ENCODE measurements at places on chromosomes 5 and 9. TPM values are rescaled to one million over a fixed set of nuclear protein-coding genes. Genes with fewer than 3 reads are reported as not detected.

GRCh38 chr5:169450464-169450863, 133.1 kb upstream of the SPDL1 start:
- H3K4me3 ChIP-seq: no peak overlapping the region
- DNase-seq: no peak
- no peaks in the 10 kb centered on the region for H3K4me1 ChIP-seq
- no peak overlapping the region for H3K27ac ChIP-seq
- H3K27me3 ChIP-seq: no peaks in the 10 kb centered on the region

- H3K4me3 ChIP-seq: no peak overlapping the region
- H3K4me1 ChIP-seq: no peaks in the 10 kb centered on the region
- no peaks in the 10 kb centered on the region for H3K36me3 ChIP-seq
- no peaks in the 10 kb centered on the region for H3K27me3 ChIP-seq
Observed at GRCh38 chr9:90868555-90868954, 66.9 kb downstream of the SYK start.

- no peaks in the 10 kb centered on the region for H3K4me1 ChIP-seq
- H3K4me3 ChIP-seq: no peak overlapping the region
- no peak overlapping the region for H3K27ac ChIP-seq
- H3K27me3 ChIP-seq: no peaks in the 10 kb centered on the region
- DNase-seq: no peak
Observed at GRCh38 chr5:68739752-68740151, 354.1 kb upstream of the SLC30A5 start.

DNA sequence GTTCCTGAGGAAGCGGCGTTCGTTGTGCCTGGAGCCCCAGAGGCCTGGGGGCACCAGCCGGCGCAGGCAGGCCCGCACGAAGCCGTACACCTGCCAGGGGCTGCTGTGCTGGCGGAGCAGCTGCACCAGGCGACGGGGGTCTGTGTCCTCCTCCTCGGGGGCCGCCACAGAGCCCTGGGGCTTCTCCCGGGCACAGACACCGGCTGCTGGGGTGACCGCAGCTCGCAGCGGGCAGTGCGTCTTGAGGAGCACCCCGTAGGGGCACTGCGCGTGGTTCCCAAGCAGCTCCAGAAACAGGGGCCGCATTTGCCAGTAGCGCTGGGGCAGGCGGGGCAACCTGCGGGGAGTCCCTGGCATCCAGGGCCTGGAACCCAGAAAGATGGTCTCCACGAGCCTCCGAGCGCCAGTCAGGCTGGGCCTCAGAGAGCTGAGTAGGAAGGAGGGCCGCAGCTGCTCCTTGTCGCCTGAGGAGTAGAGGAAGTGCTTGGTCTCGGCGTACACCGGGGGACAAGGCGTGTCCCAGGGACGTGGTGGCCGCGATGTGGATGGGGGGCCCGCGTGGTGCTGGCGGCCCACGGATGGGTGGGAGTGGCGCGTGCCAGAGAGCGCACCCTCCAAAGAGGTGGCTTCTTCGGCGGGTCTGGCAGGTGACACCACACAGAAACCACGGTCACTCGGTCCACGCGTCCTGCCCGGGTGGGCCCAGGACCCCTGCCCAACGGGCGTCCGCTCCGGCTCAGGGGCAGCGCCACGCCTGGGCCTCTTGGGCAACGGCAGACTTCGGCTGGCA, 1.3 kb downstream of the TERT start:
- DNase-seq: no peak
- no peaks in the 10 kb centered on the region for H3K36me3 ChIP-seq
- no peaks in the 10 kb centered on the region for H3K27me3 ChIP-seq
- no peak overlapping the region for H3K27ac ChIP-seq
- no peak overlapping the region for H3K4me3 ChIP-seq

GRCh38 chr9:1320607-1321195, 270.5 kb downstream of the DMRT2 start:
- no peak for DNase-seq
- H3K4me1 ChIP-seq: no peaks in the 10 kb centered on the region
- no peak overlapping the region for H3K4me3 ChIP-seq
- no peaks in the 10 kb centered on the region for H3K27me3 ChIP-seq
- H3K27ac ChIP-seq: no peak overlapping the region
- H3K36me3 ChIP-seq: no peaks in the 10 kb centered on the region

DNA sequence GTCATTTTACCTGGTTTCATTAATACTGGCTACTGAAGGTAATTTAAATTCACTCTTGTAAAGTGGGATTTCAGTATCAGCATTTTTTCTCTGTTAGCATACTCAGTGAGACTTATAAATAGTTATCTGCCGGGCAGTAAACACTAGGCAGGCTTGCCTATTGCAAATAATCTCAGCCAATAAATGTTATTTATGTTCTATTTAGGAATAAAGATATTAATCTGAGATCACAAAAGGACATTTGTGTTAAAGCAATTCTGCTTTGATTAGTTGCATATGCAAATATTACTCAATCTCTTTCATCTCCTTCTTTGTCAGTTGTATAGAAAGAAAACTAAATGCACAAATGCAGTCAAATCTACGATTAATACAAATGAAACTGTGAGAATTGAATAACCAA, 827.8 kb downstream of the TLE4 start:
- DNase-seq: no peak
- H3K27me3 ChIP-seq: no peaks in the 10 kb centered on the region
- no peaks in the 10 kb centered on the region for H3K4me1 ChIP-seq
- no peaks in the 10 kb centered on the region for H3K36me3 ChIP-seq
- no peak overlapping the region for H3K4me3 ChIP-seq

GRCh38 chr9:112867275-112867991, 23.2 kb downstream of the SLC46A2 start:
- H3K27me3 ChIP-seq: no peaks in the 10 kb centered on the region
- no peak overlapping the region for H3K27ac ChIP-seq
- peaks cover 12% of the 10 kb centered on the region for H3K36me3 ChIP-seq
- DNase-seq: no peak

SLC1A3 gene
- 31.8 TPM for total RNA-seq

MAP3K1 gene
- total RNA-seq: 8.9 TPM

DNA sequence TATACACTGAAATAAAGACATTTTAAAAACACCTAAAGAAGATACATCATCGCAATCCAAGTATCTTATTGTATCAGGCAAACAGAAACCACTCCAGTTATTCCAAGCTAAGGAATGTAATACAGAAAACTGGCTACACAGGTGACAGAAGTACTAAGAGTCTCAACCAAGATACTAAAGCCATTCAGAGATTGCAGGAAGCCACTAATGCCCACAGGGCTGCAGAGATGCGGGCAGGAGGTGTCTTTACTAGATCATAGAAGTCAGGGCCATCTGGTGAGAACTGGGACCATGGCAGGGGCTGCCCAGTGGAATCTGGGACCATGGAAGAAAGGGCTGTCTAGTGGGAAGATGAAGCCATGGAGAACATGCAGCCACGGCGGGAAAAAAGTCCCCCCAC, 365.6 kb downstream of the NDUFS4 start:
- DNase-seq: no peak
- no peaks in the 10 kb centered on the region for H3K36me3 ChIP-seq

DNA sequence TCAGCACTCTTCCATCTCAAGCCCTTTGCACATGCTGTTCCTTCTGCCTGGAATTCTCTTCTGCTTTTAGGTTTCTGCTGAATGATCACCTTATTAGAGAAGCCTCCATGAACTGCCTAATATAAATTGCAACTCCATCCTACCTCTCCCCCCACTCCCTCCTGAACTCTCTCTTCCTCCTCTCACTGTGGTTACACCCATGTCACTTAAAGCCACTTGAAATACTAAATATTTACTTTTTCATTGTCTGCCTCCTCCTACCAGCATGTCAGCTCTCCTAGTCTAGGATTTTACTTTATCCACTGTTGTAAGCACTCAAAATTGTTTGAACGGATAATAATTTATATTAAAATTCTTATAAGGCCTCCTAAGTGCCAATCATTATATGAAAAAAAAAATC, 43.8 kb downstream of the ACTL7B start:
- no peaks in the 10 kb centered on the region for H3K27me3 ChIP-seq
- H3K4me1 ChIP-seq: no peaks in the 10 kb centered on the region
- no peak overlapping the region for H3K27ac ChIP-seq
- H3K36me3 ChIP-seq: no peaks in the 10 kb centered on the region

TSLP gene
- total RNA-seq: 1.8 TPM

NEK6 gene
- total RNA-seq: 9.2 TPM

DNA sequence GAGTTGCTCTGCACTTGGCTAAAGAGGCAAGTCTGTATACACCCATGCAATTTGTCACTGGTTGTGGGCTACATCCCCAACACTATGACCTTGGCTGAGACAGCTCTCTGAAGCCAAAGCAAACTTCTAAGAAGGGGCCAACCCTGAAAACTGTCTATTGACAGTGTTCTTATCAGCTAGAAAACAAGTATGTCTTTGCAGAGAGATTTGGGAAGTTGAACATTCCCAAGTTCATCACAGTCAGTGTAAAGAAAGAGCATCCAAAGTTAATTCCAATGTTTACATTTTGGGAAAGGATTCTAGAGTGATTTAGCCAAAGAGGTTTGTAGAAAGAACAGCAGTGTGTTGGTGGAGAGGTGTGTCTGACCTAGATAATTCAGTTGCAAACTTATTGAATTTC, 711.1 kb upstream of the CHD1 start:
- DNase-seq: no peak
- no peak overlapping the region for H3K27ac ChIP-seq
- no peak overlapping the region for H3K4me3 ChIP-seq
- H3K27me3 ChIP-seq: no peaks in the 10 kb centered on the region
- no peaks in the 10 kb centered on the region for H3K4me1 ChIP-seq
- H3K36me3 ChIP-seq: no peaks in the 10 kb centered on the region

DNA sequence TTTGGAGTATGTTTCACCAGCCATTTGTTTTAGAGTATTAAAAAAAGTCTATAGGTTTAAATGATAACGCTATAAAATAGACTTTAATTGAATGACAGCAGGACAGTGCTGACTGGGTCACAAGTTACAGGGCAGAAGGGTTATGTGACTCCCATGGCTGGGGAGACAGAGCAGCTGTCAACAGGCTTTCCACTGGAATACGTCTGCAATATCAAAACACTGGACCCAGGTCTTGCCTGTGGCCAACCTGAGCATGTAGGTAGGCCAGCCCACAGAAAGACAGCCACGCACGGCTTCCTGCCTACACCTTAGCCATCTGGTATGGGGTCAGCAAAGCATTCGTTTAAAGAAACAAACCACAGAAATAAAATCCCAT, 80.7 kb downstream of the OTULIN start:
- H3K27ac ChIP-seq: peak overlapping the region; percentile 59
- H3K4me1 ChIP-seq: no peaks in the 10 kb centered on the region
- no peak for DNase-seq
- no peaks in the 10 kb centered on the region for H3K27me3 ChIP-seq
- no peak overlapping the region for H3K4me3 ChIP-seq

GFI1B gene
- not detected for total RNA-seq

GRCh38 chr9:129414993-129415941, 205.6 kb downstream of the C9orf50 start:
- no peaks in the 10 kb centered on the region for H3K36me3 ChIP-seq
- no peaks in the 10 kb centered on the region for H3K4me1 ChIP-seq

BTNL3 gene
- total RNA-seq: not detected

GRCh38 chr5:27639005-27639612, 600.7 kb upstream of the CDH9 start:
- no peak overlapping the region for H3K4me3 ChIP-seq
- no peaks in the 10 kb centered on the region for H3K27me3 ChIP-seq
- no peak overlapping the region for H3K27ac ChIP-seq
- no peak for DNase-seq
- no peaks in the 10 kb centered on the region for H3K36me3 ChIP-seq
- H3K4me1 ChIP-seq: no peaks in the 10 kb centered on the region

ANXA6 gene
- 165 TPM for total RNA-seq

DNA sequence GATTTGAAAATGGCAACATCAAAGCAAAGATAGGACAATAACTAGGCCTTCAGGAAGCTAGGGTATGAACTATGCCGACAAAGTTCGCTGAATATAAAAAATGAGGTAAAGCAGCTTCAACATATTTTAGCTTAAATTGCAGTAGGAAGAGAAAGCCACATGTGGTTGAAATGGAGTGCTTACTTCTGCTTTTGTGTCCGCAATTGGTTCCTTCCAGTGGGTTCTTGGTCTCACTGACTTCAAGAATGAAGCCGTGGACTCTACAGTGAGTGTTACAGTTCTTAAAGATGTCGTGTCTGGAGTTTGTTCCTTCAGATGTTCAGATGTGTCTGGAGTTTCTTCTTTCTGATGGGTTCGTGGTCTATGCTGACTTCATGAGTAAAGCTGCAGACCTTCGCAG, 95.2 kb downstream of the APTX start:
- no peak for DNase-seq
- H3K36me3 ChIP-seq: no peaks in the 10 kb centered on the region
- H3K27me3 ChIP-seq: no peaks in the 10 kb centered on the region
- H3K27ac ChIP-seq: no peak overlapping the region
- no peaks in the 10 kb centered on the region for H3K4me1 ChIP-seq

DNA sequence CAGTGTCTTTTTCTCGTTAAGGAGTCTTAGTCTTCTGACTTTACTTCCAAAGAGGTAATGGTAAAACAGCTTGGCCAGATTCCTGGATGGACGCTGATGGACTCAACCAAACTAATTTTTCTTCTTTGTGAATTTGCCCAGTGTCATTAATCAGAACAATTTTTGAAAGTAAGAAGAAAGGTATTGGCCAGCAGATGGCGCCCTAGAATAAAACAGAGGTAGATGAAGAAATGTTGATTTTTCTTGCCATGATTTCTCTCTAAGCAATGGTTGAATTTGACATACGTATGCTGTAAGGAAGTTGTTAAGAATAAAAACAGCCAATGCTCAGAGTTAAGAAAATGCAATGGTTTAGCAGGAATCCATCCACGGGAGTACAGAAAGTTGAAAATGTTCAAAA, 500.0 kb downstream of the DIRAS2 start:
- DNase-seq: no peak
- H3K27ac ChIP-seq: no peak overlapping the region
- H3K4me3 ChIP-seq: no peak overlapping the region
- no peaks in the 10 kb centered on the region for H3K36me3 ChIP-seq

RGMB gene
- total RNA-seq: 18.2 TPM

- no peak overlapping the region for H3K27ac ChIP-seq
- no peaks in the 10 kb centered on the region for H3K36me3 ChIP-seq
- no peaks in the 10 kb centered on the region for H3K27me3 ChIP-seq
- DNase-seq: no peak
- H3K4me3 ChIP-seq: no peak overlapping the region
- no peaks in the 10 kb centered on the region for H3K4me1 ChIP-seq
Observed at GRCh38 chr5:76252437-76252836, 150.6 kb upstream of the IQGAP2 start.

- H3K27ac ChIP-seq: no peak overlapping the region
- H3K36me3 ChIP-seq: no peaks in the 10 kb centered on the region
- H3K27me3 ChIP-seq: no peaks in the 10 kb centered on the region
- H3K4me3 ChIP-seq: no peak overlapping the region
Observed at GRCh38 chr5:432928-433791, 9.8 kb upstream of the EXOC3 start.

- H3K4me3 ChIP-seq: no peak overlapping the region
- H3K36me3 ChIP-seq: no peaks in the 10 kb centered on the region
- H3K27me3 ChIP-seq: no peaks in the 10 kb centered on the region
Observed at GRCh38 chr5:94691949-94692348, 73.5 kb downstream of the SLF1 start.

DNA sequence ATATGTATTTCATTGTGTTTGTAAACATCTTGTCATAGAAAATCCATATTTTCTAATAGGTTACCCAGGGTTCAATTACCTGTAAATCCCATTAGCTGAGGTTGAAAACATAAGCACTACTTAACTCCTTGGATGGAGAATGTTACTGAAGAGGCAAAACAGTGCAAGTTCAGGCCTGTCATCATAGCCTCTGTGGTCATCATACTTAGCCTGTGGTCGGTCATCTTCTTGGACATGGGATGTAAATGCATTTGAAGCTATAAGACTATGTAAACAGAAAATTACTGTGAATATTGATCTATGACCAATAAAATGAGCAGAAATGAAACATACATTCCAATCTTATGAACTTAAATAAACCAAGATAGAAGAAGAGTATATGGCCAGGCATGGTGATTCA, 164.7 kb downstream of the CHSY3 start:
- H3K4me1 ChIP-seq: peaks cover 5% of the 10 kb centered on the region
- H3K27ac ChIP-seq: no peak overlapping the region
- no peaks in the 10 kb centered on the region for H3K36me3 ChIP-seq
- no peak for DNase-seq
- no peak overlapping the region for H3K4me3 ChIP-seq
